Stimulated activated CD8-positive, alpha-beta memory T cell treated with anti-CD3 and anti-CD28 coated beads, Interleukin-15, amount 100 ng/mL, for 24 hours (primary cell): ENCODE measurements at places on chromosomes 5 and 9.

DNA sequence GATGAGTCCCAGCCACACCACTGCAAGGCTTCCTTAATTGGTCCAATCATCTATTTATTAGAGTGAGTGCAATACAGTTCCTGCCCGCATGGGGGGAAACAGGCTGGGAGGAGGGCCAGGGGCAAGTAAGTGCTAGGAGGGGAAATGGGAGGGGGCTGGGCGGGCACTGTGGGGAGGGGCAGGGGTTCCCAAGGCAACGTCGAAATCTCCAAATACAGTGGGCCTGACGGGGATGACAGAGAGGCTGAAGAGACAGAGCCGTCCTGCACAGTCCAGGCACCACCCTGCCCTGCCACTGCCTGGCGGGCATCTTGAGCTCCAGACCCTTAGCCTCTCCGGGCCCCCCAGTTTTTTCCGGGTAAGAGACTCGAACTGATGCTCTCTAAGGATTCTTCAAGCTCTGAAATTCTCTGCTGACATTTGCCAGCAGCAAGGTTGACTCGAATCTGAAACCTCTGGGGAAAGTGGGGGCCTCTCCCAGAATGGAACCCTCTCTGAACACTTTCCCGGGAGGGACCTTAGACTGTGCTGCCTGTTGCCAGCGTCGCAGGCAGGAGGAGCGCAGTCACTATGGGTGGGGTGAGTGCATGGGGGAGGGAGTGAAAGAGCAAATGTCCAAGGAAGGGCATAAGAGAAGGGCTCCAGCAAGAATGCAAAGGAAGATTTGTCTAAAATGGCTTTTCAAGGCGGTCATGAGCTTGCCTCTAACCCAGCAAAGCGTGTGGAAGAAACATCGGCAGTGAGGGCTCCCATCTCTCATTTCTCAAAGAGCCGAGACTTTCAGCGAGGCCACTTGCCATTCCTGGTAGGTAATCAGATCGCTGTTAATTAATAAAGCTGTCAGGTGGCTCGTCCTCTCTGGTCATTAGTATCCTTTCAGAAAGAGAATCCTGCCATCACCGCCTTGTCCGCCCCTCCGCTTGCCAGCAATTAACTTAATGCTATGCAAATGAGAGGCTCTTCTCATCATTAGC, 99.0 kb downstream of the GTF3C4 start:
- DNase-seq: peak; percentile 8

DNA sequence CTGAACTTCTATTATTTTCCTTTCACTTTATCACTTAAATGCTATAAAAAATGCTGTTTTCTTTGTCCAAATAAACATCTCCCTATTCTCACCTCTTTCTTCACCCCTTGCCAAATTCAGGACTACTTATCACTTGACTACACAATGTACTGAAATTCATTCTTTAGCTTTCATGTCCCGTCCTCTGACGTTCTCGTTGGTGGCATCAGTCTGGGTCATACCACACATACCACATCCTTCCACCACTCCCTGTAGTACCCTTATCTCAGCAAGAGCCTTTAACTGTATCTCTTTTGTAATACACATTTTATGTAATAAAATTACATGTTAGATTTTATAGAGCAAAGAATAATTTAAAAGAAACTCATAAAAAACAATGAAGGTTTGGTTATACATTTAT, 231.1 kb upstream of the PAPPA start:
- no peak for DNase-seq

- no peak for DNase-seq
Measured at GRCh38 chr9:122011818-122012498, 81.2 kb downstream of the TTLL11 start.

GRCh38 chr9:126613651-126614050, at the start of gene LMX1B:
LMX1B (plus strand) TSS chr9:126613928; CDS start chr9:126614450, 522 bp downstream.
- DNase-seq: no peak

DNA sequence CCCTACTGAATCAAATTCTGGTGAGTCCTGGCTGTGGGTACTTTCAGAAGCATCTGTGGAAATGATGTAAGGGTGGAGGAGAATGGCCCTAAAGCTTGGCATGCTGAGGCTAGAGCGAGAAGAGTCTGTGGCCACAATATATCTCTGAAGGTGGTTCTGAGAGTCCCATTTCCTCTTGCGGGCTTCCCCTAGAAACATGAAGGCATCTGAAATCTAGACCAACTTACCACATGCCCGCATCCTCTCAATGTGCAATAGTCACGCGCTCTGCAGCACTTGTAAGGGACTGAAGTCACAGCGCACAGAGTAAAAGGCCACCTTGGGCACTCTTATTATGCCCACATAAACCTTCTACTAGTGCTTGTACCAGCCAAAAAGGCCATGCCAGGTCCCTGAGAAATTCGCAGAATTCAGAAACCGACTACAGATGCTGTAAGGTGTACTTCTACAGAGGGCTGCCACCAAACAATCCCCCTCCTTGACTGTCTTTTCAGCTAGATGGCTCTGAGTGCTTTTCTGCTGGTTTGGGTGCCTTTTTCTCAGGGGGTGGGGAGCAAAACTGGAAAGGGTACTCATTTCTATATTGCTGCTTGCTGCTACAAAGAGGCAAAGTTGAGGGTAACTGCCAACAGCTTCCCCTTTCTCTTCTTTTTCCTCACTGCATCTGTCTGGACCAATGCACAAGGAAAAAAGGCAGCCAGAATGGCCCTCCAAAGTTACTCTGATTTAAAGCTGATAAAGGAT, 107.3 kb downstream of the ZDHHC21 start:
- no peak for DNase-seq

GRCh38 chr5:10474521-10475075, 32.9 kb downstream of the ROPN1L start:
- DNase-seq: no peak

GRCh38 chr5:135030123-135030955, 3.7 kb downstream of the PITX1 start:
- DNase-seq: no peak

GRCh38 chr5:150000256-150000989, at the start of the genes HMGXB3 and TIGD6:
HMGXB3 (plus strand) TSS chr5:150000739; CDS start chr5:150004853, 4,114 bp downstream.
TIGD6 (minus strand) TSS chr5:150000654; CDS start chr5:149996348, 4,306 bp downstream.
- DNase-seq: peak; percentile 76

- DNase-seq: no peak
Measured at GRCh38 chr5:138453590-138453989, 11.7 kb upstream of the EGR1 start.

DNA sequence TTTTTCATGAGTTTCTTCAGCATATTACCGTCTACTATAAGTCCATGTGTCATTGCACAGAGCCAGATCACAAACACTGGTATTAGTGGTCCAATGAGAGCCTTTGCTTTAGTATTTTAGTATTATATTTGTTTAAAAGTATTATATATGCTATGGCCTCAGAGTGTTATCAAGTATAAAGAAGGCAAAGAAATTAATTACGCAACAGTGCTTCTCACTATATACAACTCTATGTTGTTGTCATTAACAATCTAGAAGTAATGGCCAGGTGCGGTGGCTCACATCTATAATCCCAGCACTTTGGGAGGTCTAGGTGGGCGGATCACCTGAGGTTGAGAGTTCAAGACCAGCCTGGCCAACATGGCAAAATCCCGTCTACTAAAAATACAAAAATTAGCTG, 47.1 kb upstream of the RAPGEF6 start:
- DNase-seq: no peak

DNA sequence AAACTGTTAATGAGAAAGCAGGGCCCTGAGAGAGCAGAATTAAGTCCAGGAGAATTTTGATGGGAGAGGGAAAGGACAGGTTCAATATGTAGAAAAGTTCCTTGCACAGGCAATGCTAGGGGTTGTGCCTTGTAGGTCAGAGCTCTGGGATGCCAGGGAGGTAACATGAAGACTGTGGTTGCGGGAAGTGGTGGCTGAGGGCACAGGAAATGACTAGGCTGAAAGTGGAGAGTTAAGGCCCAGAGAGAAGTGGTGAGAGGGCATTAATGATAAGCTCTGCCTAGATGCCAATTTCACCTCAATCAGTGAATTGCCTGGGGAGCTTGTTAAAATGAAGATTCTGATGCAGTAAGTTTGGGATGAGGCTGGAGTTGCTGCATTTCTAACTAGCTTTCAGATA, 31.5 kb upstream of the PPP3R2 start:
- no peak for DNase-seq

GRCh38 chr5:77877516-77878355, 101.6 kb upstream of the TBCA start:
- no peak for DNase-seq

- DNase-seq: no peak
Measured at GRCh38 chr5:137344723-137345322, 154.3 kb downstream of the SPOCK1 start.

DNA sequence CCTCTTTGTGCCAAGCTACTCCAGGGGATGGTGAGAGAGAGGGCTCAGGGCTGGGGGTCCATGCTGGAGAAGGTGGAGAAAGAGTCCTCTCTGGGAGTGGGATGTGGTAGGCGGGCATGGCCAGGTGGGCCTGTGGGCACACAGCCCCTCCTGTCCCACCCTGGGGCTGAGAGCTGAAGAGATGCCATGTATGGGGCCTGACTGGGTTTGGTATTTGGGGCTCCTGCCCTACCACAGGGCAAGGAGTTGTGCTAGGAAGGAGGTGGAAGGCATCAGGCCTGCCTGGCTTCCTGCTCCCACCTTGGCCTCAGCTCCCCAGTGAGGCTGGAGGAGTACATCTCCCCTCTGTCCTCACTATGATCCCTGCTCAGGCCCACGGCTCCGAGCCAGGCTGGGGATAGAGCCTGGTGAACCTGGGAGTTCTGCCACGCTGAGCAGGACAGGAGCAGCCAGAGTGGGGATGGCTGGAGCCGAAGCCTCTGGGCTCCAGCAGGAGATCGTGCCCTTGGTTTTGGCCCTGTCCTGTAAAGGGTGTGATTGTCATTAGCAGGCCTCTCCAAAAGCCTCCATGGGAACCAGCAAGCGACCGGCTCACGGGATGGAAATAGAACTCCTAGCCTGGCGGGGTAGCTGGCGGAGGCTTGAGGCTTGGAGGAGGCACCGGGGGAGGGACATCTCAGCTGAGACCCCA, 75.5 kb downstream of the CACNA1B start:
- no peak for DNase-seq

GRCh38 chr5:55421074-55421529, 113.3 kb downstream of the MTREX start:
- no peak for DNase-seq

- no peak for DNase-seq
Measured at GRCh38 chr5:118017536-118017935, 970.8 kb downstream of the DTWD2 start.

- no peak for DNase-seq
Measured at GRCh38 chr5:645421-645820, 33.3 kb downstream of the CEP72 start.

DNA sequence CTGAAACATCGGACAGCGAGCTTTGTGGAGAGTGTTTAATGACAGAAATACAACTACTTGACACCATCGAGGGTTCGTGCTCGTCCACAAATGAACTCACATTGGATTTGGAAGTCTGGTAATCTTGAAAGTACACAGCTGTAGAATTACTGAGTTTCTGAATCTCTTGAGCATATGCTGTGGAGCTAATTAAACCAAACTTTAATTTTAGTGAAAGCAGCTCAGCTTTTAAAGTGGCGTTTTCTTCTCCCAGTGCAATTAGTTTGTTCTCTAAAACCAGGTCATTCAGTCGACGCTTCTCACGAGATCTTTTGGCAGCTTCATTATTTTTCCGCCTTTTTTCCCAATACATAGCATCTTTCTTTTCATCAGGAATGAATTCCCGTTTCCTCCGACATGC, 13.5 kb downstream of the NFIL3 start:
- no peak for DNase-seq

DNA sequence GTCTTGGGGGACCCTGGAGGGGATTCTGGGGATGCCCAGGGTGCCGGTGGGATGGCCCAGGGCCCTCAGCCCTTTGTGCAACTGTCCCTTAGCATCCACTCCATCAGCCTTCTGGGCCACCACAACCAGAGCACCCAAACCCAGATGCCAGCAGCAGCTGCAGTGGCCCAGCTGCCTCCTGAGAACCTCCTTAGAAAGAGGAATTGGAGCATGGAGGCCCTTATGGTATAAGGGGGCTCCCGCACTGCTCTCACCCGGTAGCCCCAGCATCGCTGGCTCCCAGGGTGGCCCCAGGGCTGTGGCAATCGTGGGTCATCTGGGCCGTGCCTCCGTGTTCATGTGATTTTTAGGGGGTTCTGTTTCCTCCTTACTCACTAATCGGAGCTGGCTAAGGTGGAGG, 463.3 kb downstream of the ICE1 start:
- DNase-seq: no peak

DNA sequence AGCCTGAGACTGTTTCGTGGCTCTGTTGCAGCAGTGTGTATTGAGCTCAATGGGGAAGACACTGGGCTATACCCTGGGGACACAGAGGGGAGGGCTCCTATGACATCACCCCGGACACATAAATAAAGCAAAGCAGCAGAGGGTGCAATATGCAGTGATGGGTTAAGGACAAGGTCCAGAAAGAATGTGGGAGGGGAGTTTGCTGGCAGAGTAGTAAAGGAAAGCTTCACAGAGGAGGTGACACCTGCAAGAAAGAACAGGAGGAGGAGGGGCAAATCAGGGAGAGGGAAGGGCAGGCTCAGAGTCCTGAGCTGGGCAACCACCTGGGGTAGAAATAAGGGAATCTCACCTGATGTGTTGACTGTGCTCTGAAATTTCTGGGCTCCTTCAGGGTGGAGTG, 35.3 kb upstream of the CDKN2AIPNL start:
- DNase-seq: no peak

DNA sequence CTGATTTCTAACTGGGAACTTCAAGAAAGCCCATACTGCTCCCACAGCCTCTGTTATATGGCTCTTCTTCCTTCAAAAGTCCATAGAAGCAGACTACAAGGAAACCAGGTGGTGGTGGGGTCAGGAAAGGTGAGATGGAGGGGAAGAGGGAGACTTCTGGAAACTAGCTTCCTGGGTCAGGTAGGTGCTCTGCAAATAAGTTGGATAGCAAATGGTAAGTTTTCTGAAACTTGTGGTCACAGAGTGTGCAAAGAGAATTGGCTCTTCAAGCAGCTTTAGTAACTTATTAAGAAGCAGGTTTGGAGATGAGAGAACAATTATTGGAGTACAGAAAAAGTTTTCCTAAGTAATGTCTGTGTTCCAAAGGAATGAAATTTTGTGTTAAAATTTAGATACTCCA, 316.9 kb downstream of the ADGRV1 start:
- DNase-seq: no peak

- no peak for DNase-seq
Measured at GRCh38 chr5:157160001-157160400, 6.1 kb downstream of the GARIN3 start.

DNA sequence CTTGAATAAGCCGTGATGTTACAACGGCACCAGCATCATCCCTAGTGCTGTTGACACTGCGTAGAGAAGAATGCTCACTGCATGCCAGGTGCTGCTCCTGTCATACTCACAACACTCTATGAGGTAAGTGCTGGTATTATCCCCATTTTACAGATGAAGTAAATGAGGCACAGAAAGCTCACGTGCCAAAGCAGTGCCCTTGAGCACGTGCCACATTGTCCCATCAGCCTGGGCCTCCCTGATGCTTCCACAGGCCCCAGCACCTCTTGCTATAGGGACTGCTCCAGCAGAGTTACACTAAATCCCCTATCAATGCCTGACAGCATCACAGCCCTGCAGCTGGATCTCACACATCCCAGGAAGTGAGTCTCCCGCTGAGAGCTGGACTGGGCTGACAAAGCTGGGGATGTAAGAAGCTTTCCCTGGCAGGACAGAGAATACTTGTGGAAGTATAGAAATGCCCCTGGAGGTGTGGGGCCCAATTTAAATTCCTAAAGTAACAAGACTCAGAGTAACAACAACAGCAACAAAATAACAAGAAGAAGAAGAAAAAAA, 216.1 kb downstream of the FSTL4 start:
- no peak for DNase-seq
